ENCODE measurements at places on chromosomes 3 and 15.
A peak's percentile ranks its signal among the peaks of the same experiment; 100 is the strongest.

DNA sequence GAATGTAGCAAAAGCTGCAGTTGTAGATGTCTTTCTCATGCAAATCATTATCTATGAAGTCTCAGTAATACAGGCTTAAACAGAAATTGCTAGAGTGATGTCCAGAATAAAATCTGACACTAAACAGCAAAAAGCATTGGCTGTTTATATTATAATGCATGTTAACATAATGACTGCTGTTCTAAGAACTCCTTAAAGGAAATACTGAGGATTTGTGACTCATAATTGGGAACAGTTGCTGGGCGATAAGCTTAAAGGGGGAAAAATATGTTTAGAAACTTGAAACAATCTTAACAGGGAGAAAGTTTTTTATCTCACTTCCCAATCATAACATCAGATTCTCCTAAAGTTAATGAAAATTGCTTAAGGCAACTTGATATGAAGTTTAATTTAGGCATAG lies 17.5 kb downstream of the TIPARP start:
- no peak for DNase-seq

DNA sequence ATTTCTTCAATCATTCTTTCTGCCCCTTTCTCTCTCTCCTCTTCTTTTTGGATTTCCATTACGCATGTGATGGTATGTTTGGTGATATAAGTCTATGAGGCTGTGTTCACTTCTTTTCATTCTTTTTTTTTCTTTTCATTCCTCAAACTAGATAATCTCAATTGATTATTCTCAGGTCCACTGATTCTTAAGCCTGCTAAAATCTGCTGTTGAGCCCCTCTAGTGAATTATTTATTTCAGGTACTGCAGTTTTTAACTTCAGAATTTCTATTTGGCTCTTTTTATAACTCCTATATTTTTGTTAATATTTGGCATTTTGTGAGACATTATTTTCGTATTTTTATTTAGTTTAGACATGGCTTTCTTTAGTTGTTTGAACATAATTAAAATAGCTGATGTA lies 671.3 kb upstream of the NECTIN3 start:
- DNase-seq, result no peak

- DNase-seq, result no peak
Observed at GRCh38 chr15:71596672-71597071, 213.7 kb upstream of the NR2E3 start.

- DNase-seq, result no peak
Observed at GRCh38 chr3:47015151-47015550, 35.7 kb downstream of the NBEAL2 start.

DNA sequence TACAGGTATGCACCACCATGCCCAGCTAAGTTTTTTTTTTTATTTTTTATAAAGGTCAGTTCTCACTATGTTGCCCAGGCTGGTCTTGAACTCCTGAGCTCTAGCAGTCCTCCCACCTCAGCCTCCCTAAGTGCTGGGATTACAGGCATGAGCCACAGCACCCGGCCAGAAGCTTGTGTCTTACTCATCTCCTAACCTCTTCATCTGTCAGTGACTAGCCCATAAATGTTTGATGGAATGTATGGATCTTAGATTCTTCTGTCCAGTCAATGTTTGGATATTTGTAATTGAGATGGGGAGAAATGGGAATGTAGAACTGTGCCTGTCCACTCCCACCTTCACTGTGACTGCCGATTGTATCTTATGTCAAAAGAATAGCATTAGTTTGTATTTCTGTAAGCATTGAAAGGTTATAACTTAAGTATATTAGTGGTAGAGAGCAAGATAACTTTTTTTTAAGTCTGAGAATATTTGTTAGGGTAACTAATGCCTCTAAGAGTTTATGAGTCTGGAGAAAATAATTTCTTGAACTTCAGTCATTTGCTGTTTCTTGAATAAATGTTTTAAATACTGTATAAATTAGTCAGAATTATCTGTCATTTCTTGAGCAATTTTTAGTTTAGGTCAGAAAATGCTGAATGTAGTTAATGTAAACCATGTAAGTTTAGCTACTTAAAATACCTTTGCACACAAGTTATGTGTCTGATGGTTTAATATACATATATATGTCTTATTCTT lies 215.3 kb upstream of the CGNL1 start:
- no peak for DNase-seq

DNA sequence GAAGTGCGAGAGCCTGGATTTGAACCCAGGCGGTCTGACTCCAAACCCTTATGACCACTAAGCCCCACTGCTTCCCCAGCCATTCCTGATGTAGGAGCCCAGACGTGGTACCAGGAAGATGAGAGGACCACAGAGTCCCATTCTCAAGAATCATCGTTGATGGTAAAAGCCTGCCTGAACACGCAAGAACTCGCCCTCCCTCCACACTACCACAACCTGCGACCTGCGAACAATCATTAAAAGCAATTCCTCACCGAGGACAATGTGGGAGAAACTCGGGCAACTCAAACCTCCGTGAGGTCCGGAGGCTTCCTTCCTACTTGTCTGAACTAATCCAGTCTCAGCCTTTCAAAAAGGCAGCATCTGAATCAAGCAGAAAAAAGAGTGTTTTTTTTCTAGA lies 10.3 kb downstream of the MAGI1 start:
- DNase-seq, result no peak

- DNase-seq, result no peak
Observed at GRCh38 chr3:178558637-178559036, 22.4 kb downstream of the KCNMB2 start.

DNA sequence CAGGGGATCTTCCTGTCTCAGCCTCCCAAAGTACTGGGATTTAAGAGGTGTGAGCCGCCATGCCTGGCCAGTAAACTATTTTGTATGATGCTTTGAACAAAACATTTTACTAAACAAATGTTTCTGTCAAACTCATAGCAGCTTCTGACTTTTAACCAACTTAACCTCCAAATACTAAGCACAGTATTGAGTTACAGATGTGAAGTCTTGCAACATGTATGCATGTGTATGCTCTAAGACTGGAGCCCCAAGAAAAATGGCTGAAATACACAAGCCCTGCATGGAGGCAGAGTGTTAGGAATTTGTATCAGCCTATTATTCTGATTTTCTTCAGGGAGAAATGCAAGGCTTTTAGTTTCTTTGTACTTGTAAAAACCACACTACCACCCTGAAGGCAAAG lies 137.1 kb downstream of the CBLB start:
- DNase-seq, result no peak

DNA sequence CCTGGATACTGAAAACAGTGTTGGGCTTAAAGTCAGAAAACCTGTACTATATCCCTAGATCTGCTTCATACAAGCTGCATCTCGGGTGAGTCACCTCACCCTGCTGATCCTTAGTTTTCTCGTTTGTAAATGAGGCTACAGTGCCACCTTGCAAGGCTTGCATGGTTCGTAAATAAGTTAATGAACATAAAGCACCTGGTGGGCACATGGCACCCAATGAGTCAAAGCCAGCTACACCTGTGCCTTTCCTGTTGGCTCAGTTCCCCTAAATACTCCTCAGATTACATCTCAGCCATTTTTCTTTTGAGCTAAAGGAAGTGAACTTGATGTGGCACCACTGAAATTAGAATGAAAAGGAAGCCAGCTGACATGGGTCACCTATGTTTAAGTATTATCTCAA lies 26.5 kb downstream of the RTP1 start:
- no peak for DNase-seq

DNA sequence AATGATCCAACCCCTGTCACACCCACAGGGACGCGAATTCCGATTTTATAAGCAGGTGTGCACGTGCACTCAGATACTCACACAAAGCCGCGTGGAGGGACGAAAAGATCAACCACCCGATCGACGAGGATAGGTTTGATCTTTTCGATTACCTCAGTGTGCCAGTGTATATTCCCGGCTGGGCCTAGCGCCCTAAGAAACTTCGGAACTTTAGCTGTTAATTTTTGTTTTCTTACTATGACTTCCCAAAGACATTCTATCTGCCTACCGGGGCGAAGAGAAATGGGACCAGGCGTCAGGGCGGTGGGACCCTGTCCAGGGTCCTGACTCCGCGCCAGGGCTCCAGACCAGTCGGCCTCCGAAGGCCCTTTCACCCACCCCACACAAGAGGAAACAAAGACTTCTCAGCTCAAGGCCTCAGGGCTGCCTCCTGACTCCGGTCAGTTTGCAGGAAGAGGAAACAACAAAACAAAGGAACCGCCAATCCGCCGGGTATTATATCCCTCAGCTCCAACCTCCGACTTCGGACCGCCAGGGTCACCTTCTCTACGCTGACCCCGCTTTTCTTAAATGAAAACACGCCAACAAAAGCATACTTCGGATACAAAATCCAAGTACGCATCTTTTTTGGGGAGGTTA lies 6.8 kb downstream of the ONECUT1 start:
- DNase-seq, result no peak

DNA sequence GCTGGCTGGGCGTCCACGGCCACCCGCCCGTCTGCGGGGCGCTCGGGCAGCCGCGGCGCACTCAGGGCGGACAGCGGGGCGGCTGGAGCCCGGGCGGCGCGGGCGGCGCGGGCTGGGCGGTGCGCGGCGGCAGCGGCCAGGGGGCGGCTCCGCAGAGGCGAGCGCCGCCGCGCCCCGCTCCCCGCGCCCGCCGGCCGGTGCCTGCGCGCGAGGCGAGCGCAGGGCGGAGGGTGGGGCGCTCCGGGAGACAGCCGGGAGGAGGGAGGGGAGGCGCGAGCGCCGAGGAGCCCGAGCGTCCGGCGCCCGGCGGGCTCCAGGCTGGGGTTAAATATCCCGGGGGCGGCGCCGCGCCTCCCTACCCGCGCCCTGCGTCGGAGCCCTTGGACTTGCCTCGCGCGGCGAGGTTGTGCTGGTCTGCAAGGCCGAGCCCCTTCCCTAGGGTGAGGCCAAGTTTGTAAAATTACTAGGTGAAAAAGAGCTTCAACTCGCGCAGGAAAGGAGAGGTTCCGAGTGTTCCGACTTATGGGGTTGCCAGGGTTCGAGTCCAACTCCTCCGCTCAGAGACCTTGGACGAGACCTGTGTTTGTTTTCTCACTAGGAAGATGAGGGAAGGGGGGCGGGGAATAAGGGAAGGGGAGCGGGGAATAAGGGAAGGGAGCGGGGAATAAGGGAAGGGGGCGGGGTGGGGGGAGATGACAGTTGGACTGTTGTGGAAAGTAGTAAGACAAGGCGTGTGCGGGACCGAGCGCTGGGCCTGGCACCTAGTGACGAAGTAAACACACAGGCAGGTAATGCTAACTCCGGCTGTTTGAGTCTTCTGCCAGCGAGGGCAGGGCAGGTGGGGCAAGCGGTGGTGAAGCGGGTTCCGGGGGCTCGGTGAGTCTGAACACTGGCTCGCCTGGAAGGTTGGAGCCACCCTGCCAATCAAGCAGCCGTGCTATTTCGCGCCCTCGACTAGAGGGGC lies at the start of gene TNFAIP8L3:
Gene TNFAIP8L3, minus strand, starts transcription at position 301 of the 964 bp plus-strand sequence. CDS start 311 bp downstream, outside the sequence.
- peak; percentile 7 for DNase-seq

DNA sequence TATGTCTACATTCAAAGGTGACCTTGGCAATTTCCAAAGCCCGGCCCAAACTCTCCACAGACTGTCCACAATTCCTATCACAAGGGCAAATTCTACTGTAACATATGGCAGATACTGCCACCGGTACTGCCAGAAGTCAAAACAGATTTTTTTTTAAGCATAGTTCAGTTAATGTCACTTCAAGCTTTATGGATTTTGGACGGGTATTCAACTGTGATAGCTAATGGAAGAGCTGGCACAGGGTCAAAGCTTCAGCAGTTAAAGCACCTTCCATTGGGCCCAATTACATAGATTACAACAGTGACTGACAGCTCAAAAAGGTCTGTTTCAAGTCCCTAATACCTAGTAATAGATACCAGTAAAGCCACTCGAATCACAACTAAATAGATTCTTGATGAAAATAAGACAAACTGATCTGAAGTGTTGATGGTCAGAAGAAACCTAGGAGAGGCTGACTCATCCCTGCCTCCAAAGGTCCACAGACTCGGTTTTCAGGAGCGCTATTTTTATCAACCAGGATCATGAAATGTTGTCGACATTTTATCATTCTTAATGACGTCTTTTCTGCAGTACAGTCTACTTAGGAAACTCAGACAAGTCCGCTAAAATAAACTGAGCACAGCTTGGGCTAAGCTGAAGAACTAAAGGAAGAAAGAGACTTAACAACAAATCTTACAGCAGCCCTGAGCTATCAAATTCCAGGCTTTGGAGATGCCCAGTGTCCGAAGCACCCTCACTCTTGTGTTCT lies 38.7 kb downstream of the ANXA2 start:
- DNase-seq, result no peak

GRCh38 chr15:80228959-80229610 lies 22.9 kb downstream of the CTXND1 start:
- no peak for DNase-seq

GRCh38 chr3:41711651-41712050 lies 250.3 kb downstream of the ULK4 start:
- no peak for DNase-seq

GRCh38 chr15:73482166-73482565 lies 39.2 kb downstream of the REC114 start:
- no peak for DNase-seq

GRCh38 chr3:55570271-55570711 lies 83.2 kb upstream of the WNT5A start:
- DNase-seq, result no peak

- DNase-seq, result no peak
Observed at GRCh38 chr3:33016846-33017405, 65.5 kb downstream of the CCR4 start.

- DNase-seq, result no peak
Observed at GRCh38 chr3:99868311-99868646, 50.6 kb downstream of the CMSS1 start.

- DNase-seq, result peak; percentile 56
Observed at GRCh38 chr3:4722103-4722502, 229.0 kb downstream of the ITPR1 start.

- DNase-seq, result no peak
Observed at GRCh38 chr3:53712817-53713388, 133.3 kb downstream of the CHDH start.

Data from HepG2 (cell line).